Activated naive CD8-positive, alpha-beta T cell treated with anti-CD3 and anti-CD28 coated beads, Interleukin-2, amount 10 ng/mL, durations not matched to agents 7 days and 5 days (primary cell): ENCODE measurements at places on chromosomes 5 and 9. TPM values are rescaled to one million over a fixed set of nuclear protein-coding genes. Genes with fewer than 3 reads are reported as not detected.

Gene HNRNPH1
- 1,103 TPM for total RNA-seq

Gene GPR150
- 1.2 TPM for total RNA-seq

Gene HTR1A
- total RNA-seq: not detected

Gene FOXD1
- not detected for total RNA-seq

DNA sequence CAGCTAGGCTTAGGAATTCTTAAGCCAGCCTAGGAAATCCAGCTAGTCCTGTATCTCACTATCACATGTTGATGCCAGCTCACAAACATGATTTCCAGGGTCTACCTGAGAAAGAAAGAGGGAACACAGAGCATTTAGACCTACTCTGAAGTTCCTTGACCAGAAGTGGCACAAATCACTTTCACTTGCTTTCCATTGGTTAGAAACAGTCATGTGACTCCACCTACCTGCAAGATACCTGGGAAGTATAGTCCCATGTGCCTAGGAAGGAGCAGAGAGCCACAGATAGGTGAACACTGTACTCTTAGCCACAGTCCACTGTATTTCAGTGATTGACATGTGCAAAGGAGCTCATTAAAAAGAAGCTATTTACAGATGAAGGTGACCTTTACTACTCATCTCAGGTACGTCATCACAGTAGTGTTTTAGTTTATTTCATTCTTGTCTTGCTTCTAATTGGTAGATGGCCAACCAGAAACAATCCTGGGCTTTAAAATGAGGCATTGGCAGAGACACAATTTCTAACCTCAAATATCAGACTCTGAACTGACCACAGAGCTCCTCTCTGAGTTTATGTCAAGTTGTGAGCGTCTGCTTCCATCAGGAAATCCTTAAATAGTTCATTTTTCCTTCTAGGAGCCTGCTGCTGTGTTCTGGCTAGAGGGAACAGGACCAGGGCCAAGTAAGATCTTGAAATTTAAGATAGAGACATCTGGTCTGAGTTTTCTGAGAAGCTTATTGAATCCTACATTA is 340.7 kb downstream of the TLE4 start:
- H3K4me1 ChIP-seq: no peaks in the 10 kb centered on the region
- no peak overlapping the region for H3K4me3 ChIP-seq
- H3K36me3 ChIP-seq: no peaks in the 10 kb centered on the region
- no peak overlapping the region for H3K27ac ChIP-seq
- DNase-seq: no peak

DNA sequence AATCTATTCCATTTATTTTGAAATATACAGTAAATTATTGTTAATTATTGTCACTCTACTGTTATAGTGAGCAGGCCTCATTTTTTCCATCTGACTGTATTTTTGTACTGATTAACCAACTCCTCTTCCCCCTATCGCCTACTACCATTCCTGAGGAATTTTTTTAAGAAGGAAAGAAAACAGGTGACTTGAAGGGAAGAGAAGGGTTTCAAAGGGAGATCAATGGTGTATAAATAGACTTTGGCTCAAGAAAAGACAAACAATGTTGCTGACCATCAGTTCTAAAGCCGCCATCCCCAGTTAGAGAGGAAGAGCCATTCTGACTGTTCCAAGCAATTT is 69.7 kb downstream of the BAAT start:
- peaks cover 4% of the 10 kb centered on the region for H3K27me3 ChIP-seq
- H3K36me3 ChIP-seq: no peaks in the 10 kb centered on the region
- no peak for DNase-seq
- H3K27ac ChIP-seq: no peak overlapping the region
- H3K4me3 ChIP-seq: no peak overlapping the region
- H3K4me1 ChIP-seq: no peaks in the 10 kb centered on the region

- DNase-seq: no peak
- no peaks in the 10 kb centered on the region for H3K4me1 ChIP-seq
These were observed 53.1 kb downstream of the GABRA1 start for GRCh38 chr5:161900981-161901380.

- no peak for DNase-seq
- H3K36me3 ChIP-seq: no peaks in the 10 kb centered on the region
- H3K4me3 ChIP-seq: no peak overlapping the region
- H3K4me1 ChIP-seq: no peaks in the 10 kb centered on the region
- H3K27me3 ChIP-seq: peaks cover 2% of the 10 kb centered on the region
These were observed 114.9 kb upstream of the SLC25A48 start for GRCh38 chr5:135719428-135720063.

GRCh38 chr9:23413541-23413940 is 412.5 kb downstream of the ELAVL2 start:
- H3K36me3 ChIP-seq: no peaks in the 10 kb centered on the region
- DNase-seq: no peak
- no peak overlapping the region for H3K27ac ChIP-seq
- no peak overlapping the region for H3K4me3 ChIP-seq
- H3K27me3 ChIP-seq: no peaks in the 10 kb centered on the region
